ENCODE measurements at places on chromosomes 16 and 17.

GRCh38 chr16:72394526-72394925 lies 222.6 kb upstream of the PMFBP1 start:
- no peak for DNase-seq

DNA sequence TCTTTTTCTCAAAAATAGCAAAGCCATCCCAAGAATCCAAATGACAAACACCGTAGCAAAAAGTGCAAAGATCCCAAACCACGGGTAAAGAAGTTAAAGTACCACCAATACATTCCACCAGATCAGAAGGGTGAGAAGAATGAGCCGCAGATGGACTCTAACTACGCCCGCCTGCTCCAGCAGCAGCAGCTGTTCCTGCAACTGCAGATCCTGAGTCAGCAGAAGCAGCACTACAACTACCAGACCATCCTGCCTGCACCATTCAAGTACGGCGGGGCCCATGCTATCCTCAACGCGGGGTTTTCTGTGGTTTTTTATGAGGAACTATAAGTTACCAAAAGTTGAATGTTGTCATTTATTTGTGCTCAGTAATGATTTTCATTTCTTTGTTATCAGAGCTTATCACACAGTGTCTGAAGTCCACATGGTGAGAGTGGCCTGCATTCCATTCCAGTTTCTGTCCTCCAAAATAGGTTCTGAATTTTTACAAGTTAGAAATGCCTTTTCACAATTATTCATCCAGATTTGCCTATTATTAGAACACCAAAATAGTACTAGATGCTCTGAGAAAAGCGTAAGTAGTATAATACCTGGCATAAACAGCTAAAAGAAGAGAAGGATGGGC lies 169.2 kb downstream of the MRTFB start:
- no peak for DNase-seq

GRCh38 chr16:16021988-16022682 lies 72.7 kb downstream of the ABCC1 start:
- no peak for DNase-seq

DNA sequence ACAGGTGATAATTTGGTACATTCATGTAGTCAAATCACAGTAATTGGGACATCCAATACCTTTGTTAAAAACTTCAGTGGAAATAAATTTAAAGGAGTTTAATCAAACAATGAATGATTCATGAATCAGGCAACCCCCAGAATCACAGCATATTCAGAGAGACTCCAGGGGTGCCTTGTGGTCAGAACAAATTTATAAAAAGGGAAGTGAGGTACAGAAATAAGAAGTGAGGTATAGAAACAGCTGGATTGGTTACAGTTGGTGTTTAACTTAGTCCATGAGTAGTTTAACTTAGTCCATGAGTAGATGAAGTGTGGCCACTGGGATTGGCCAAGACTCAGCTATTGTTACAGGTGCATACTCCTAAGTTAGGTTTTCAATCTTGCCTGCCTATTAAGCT lies 25.1 kb downstream of the TMEM98 start:
- DNase-seq = no peak

DNA sequence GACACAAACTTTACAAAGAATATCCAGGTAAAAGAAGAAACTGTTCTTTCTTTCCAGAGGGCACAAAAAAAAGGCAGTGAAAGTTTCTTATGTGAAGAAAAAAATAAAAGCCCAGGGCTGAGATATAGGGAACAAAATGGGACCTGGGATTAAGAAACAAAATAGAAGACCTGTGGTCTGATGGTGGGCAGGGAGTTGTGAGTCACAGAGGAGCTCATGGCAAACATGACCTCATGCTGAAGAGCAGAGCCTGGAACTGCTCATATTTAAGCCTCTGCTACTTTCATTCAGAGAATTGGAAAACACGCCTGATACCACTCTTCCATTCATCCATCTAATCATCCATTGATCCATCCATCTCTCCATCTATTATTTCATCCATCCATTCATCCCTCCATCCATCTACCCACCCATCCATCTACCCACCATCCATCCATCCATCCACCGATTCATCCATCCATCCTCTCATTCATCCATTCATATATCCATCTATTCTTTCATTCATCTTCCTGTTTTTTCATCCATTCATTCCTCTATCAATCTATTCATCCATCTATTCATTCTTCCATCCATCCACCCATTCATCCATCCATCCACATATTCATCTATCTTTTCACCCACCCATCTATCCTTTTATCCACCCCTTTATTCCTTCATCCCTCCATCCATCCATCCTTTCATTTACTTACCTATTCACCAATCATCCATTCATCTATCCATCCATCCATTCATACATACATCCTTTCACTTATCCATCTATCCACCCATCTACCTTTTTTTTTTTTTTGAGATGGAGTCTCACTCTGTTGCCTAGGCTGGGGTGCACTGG lies 30.0 kb downstream of the WFDC1 start:
- DNase-seq = no peak
